NCI-H774 (cell line): ENCODE measurements at places on chromosomes 3 and 15.

DNA sequence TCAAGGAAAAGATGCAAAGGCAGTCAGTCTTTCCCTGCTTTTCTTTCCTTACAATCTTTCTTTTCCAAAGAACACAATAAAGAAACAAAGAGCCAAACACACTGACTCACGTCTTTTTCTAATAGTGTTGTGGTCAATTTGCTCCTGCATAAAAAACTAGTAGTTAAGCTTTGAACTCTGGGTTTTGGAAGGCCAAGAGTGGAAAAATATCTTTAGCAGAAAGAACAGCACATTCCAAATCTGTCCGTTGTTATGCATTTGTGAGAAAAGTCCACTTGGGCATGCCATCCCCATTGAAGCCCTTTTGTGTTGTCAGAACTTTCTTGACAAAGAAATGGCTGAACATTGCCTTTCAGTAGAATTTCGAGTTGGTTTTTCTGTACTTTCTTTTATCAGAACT is 18.2 kb downstream of the COL8A1 start:
- DNase-seq: no peak

- DNase-seq: no peak
These were observed 31.6 kb upstream of the ACAD9 start for GRCh38 chr3:128847666-128848370.

GRCh38 chr3:197366301-197367044 is 68.1 kb upstream of the DLG1 start:
- no peak for DNase-seq

GRCh38 chr3:182902236-182902635 is 78.1 kb downstream of the DCUN1D1 start:
- DNase-seq: peak; percentile 30

DNA sequence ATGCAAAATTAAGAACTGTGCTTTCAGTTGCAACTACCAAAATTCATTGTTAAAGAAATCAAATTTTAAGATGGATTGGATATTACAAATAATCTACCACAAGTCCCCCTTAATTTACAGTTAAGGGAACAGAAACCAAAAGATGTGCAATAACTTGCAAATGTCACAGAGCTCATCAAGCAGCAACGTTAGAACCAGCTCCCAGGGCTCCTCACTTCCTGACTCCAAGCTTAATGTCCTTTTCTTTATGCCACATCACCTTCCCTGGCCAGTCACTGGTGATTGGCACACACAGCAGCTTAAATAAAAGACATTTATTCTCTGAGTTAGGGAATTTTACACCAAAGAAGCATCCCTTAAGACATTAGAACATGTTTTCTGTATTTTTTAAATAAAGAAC is 159.7 kb downstream of the RSL24D1 start:
- no peak for DNase-seq

DNA sequence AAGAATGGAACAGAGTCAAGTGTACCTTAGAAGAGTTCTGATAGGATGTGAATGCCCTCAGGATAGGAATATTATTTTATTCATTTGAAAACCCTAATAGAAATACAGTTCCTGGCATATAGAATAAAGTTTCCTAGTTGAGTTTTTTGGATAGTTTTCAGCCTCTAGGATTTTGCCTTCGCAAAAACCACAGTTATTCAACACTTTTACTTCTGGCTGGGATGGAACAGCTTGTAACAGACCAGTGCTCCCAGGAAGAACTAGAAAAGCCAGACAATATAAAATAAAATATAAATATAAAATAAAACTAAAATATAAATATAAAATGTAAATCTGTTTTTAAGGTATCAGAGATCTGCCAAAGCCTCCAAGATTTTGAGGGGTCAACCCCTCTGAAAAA is 27.5 kb upstream of the RARB start:
- DNase-seq: no peak

DNA sequence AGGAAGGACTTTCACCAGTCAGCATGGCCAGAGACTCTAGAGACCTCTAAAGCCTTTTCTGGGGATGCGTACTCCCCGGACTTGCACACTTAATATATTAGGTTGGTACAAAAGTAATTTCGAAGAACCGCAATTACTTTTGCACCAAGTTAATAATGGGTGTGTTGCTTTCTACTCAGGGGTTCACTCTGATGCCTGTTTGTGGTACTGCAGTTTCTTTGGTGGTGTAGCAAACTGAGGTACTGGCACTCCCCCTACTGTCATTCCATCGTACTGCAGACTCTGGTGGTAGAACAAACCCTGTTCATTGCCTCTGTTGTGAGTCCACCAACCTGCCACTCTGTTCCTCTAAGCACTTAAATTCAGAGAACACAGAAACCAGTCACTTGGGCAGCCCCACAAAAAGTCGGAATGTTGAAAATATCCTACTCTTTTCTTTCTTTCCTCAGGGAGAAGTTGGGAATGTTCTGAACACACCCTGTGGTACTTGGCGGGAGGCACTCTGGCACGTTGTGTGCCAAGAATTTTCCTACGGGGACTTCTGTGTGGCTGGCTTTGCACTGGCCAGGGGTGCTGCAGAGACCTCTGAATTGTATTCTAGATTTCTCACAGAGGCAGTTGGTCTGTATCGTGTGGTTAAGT is 46.3 kb downstream of the GABRG3 start:
- peak; percentile 37 for DNase-seq

DNA sequence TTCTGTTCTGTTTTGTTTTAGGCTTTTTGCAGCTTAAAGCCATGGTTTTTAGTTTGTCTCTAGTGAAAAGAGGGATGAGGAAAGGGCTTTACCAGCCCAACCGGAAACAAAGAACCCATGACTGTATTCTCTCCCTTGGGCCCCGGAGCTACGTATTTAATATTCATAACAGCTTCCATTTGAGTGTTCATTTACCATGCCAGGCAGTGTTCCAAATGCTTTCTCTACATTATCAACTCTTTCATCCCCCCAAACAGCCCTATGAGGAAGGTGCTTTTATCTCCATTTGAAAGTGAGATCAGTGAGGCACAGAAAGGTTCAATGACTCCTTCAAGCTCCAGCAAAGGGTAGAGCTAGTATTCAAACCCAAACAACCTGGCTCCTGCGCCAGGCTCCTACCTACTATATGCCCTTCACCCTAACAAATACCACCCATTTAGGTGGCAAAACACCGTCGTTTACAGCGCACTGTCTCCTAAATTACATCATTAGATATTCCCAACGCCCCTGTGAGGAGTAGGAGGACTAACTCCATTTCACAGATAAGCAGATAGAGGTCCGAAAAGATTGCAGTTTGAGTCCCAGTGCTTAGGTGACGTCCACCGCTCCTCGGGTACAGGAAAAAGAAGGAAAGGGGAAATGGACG is 27.9 kb downstream of the GTPBP8 start:
- no peak for DNase-seq

DNA sequence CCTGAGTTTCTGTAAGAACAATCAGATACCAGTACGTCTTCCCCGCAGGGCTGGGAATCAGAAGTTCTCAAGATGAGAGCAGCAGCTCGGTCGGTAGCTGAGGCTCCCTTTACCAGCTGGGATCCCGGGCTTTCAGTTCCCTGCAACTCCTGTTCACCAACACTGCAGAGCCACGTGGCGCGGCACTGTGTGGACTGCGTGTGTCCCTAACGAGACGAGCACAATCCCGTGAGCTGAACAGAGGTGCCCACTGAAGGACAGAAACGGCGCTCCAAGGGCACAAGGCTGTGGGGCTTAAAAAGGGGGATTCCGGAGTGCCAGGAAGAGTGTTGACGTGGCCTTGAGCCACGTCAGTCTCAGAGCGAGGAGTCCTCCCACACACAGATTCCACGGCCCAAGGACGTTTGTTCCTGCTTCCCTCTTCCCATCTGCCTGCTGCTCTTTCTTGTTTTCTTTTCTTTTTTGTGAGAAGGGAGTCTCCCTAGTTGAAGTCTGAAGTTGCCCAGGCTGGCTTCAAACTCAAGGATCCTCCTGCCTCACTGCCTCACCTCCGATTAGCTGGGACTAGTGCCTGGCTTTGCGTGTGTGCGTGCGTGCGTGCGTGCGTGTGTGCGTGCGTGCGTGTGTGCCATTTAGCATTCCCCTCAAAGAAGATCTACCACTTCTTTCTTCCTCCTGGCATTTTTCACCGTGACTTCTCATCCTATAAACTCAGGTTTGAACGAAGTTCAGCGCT is 37.1 kb upstream of the RPL35A start:
- DNase-seq: no peak

DNA sequence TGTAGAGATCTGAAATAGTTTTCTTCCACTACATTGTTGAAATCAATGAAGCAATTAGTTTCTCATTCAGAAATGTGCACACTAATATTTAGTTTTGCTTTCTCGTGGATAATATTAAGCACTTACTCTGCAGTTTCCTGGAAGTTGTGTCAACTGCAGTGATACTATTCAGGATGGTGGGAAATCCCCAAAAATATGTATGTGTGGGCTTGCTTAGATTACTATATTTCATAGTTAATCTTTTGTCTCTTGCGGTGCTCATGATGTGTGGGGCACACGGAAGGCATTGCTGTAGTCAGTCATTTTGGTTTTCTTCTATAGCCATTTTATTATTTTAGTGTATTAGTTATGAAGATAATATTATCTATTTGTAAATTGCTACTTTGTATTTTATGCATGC is 19.7 kb downstream of the RAB11A start:
- DNase-seq: no peak

DNA sequence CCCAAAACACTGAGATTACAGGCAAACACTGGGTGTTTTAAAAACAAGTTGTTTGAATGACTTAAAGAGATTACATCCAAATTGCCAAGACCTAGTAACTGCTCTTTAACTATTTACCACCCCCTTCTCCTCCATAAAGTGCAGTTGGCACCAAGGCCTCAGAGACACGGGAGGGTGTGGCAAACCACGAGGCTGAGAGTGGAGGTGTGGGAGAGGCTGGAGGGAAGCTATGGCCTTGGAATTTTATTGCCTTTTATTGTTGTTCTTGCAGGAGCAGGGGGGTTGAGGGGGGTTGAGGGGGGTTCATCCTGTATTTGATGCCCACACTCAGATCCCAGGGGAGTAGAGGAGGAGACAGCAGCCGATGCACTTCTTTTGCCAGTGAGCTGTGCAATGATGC is 75.9 kb upstream of the CTDSPL start:
- no peak for DNase-seq

GRCh38 chr15:82303956-82304777 is 41.5 kb downstream of the SAXO2 start:
- no peak for DNase-seq

- no peak for DNase-seq
These were observed 273.1 kb upstream of the TBL1XR1 start for GRCh38 chr3:177470197-177470941.

DNA sequence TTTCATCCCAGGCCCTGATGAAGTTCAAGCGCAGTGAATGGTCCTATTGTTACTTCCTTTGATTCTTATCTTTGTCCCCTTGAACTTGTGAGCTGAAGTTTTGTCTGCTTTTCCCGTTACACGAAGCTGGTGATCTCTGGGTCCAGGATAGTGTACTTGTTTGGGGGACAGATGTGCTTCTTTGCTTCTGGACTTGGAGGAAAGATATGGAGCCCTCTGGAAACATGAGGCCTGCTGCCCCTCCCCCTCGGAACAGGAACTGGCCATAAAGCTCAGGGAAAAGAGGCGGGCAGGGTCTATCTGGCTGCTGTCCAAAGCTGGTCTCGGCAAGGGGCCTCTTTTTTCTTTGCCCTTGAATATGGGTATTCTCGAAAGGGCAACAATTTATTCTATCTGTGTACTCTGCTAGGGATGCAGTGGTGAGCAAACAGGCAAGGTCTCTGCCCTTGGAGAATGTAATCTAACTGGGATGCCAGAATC is 47.6 kb downstream of the IDH2 start:
- DNase-seq: no peak

- no peak for DNase-seq
These were observed 2.9 kb downstream of the PLEKHO2 start for GRCh38 chr15:64844576-64845145.

DNA sequence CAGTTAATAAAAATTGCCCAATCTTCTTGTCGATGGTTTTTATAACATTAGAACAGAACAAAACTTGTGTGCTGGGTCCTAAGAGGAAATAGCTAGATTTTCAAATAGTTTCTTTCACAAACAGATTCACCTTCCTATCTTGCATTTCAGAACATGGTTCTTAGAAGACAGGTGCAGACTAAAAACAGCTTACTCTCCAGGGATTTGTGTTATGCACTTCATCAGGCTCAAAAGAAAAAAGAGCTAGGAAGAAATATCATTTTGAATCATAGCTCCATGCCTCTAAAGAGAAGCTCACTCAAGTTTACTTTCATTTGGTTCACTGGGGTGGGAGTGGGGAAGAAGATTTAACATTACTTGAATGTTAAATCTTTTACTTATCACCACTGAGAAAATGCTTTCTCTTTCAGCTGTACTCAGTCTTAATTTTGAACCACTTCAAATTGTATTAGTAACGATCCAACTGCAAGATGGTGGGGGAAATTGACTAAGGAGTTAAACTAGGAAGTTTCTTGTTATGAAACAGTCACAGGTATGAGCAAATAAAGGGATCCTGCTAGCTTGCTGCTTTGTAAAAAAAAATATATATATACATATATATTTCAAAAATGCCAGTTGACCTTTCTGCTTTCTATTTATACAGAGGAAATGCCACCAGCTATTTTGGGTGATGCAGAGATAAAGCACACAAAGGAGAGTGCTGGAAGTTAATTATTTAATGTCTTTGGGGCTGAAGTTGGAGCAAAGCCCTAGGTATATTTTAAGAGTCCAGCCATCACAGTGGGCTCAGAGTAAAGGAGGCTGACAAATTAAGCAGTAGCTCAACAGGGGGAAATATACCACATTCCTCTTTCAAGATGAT is 28.3 kb upstream of the NUDT16 start:
- no peak for DNase-seq

GRCh38 chr3:131277836-131278497 is 103.6 kb upstream of the NUDT16 start:
- DNase-seq: no peak

GRCh38 chr3:159128628-159129027 is 326.8 kb downstream of the MFSD1 start:
- DNase-seq: no peak

DNA sequence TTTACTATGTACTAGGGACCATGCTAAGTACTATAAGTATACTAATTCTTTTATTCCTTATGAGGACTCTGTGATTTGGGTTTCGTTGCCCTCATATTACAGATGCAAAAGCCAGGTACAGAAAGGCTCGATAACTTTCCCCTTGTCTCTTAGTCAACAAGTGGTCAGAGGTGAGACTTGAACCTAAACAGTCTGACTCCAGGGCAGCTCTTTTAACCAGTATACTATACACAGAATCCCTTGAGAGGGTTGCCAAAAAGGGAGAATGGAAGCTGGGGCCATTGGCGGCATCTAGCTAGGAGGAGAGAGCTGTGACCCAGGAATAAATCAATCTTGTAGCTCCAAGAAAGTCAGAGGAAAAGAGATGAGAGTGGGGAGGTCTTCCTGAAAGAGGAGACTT is 92.4 kb downstream of the TOP2B start:
- DNase-seq: no peak

GRCh38 chr15:86157606-86158293 is 78.1 kb downstream of the AGBL1 start:
- DNase-seq: no peak

DNA sequence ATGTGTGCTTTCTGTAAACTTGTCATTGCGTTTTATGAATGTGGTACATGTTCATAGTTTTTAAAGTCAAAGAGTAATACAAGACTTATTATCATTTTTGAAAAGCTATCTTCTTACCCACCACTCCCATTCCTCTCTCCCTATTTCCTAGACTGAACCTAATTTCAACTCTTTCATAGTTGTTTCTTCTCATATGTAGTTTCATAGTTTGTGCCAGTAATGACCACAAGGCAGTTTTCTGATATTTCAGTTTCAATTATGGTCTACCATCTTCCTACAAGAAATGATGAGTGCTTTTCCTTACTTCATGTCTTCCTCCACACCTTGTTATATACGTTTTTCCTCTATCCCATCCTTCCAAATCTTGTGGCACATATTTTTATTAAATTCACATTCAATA is 445.0 kb upstream of the GOLIM4 start:
- DNase-seq: no peak

GRCh38 chr3:11643201-11643603 is 513 bp downstream of the VGLL4 start:
- no peak for DNase-seq
